ENCODE measurements at places on chromosomes 12 and 14. TPM values are rescaled to one million over a fixed set of nuclear protein-coding genes. Genes with fewer than 3 reads are reported as not detected.

Gene FAM90A1
- 0.45 TPM for polyA plus RNA-seq

Gene RPGRIP1
- not detected for polyA plus RNA-seq

DNA sequence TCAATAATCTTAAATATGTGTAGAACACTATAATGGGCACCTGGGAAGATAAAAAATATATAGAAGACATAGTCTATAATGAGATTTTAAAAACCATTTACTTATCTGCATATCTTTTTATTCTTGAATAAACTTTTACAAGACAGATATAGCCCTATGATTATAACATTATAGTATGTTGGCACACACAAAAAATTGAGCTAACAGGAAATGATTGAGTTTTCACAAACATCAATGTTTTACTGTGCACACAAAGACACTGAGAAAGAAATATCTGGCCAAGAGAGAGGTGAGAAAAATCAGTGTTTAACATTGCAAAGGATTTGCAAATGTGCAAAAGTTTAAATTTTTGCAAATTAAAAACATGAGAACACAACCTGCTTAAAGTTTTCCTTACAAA lies 124.3 kb downstream of the BBS10 start:
- DNase-seq = no peak

GRCh38 chr14:39491134-39491571 lies 58.9 kb upstream of the FBXO33 start:
- DNase-seq = peak; percentile 42

DNA sequence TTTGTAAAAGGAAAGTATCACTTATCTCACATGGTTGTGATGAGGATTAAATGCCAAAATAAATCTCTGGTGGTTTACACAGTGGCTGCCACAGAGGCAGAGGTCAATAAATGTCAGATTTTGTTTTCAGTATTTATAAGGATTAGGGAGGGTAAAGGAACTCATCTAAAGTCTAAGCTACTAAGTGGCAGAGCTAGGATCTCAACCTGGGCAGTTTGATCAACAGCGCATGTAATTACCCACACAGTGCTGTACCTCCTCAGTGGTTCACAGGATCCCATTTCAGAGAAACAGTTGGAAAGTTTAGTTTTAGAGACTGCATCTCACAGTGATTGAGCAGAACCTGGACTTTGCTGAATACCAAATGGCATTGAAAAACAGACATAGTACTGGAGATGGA lies 44.9 kb upstream of the RIC8B start:
- no peak for DNase-seq

DNA sequence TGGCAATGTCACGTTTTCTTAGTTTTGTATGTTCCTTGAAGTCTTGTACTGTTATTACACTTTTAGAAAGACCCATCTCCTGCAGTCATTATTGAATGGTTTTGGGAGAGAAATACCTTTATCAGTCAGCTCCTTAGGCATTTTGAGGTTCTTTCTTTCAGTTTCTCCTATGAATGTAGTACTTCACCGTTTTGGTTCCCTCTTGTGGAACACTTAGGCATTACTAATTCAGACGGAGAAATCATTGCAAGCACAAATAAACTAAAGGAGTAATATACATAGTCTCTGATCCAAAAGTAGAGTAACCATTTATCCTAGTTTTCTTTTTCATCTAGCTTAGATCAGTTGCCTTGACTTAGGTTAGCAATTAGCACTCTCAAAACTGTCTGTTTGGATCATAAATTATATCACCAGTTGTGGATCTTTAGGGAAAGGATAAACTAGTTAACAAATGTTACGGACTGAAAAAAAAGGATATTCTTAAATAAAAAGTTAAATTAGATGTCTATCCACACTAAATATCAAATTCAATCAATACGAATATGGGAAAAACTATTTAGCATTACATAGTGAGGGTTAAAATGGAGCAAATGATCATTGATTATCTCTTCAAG lies 1538.3 kb upstream of the SEL1L start:
- DNase-seq = peak; percentile 50

GRCh38 chr14:61581340-61581739 lies 114.0 kb upstream of the HIF1A start:
- DNase-seq = no peak

GRCh38 chr14:65849558-65849957 lies 437.0 kb downstream of the FUT8 start:
- DNase-seq = no peak
